ENCODE measurements at places on chromosomes 3 and 15.
A peak's percentile ranks its signal among the peaks of the same experiment; 100 is the strongest.

GRCh38 chr3:54858093-54858785 lies 69.6 kb downstream of the LRTM1 start:
- no peak for DNase-seq

GRCh38 chr15:62403164-62403809 lies 238.2 kb upstream of the C2CD4B start:
- DNase-seq, result no peak

- no peak for DNase-seq
Measured at GRCh38 chr15:61314427-61314826, 85.3 kb upstream of the RORA start.

DNA sequence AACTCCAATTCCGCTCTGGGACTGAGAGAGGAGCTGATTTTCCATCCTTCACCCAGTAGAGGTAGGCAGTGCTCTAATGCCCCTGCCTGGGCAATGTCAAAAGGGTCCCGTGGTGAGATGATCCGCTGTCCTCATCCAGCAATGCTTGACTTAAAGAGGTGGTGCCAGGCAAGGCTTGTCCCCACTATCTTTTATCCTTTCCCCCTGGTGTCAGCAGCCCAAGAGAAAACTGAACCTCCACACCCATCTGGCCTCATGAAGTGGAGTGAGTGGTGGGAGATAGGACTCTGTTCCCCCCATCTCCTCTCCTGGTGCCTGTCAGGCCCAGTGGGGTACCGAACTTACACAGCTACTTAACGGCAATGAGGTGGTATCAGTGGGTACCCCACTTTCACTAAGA lies 107.1 kb downstream of the ABHD5 start:
- no peak for DNase-seq

DNA sequence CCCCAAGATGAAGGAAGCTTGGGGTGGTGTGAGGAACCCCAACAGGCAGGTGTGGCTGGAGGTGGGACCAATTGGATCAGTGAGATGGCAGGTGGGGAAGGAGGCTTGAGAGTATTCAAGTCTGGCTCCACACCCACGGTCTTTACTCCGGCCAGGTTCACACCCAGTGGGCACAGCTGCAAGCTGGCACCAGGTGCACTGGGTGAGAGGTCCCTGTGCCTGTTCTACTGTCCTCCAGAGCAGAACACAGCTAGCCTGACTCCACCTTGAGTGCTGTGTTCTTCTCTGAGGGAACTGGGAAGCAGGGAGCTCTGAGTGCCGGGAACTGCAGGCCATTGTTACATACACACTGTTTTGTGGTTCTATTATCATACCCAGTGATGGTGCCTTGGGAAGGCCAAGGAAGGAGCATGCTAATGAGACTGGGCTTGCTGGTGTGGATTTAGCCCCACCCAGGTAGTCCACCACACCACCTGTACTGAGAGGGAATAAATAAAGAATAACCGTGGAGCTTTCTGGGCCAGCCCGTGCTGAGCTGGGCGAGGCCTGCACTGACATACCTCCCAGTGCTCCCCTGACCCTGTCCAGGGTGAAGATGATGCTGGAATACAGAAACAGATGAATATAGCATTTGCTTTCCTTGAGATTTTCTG lies 93.4 kb downstream of the ABHD5 start:
- DNase-seq, result no peak

DNA sequence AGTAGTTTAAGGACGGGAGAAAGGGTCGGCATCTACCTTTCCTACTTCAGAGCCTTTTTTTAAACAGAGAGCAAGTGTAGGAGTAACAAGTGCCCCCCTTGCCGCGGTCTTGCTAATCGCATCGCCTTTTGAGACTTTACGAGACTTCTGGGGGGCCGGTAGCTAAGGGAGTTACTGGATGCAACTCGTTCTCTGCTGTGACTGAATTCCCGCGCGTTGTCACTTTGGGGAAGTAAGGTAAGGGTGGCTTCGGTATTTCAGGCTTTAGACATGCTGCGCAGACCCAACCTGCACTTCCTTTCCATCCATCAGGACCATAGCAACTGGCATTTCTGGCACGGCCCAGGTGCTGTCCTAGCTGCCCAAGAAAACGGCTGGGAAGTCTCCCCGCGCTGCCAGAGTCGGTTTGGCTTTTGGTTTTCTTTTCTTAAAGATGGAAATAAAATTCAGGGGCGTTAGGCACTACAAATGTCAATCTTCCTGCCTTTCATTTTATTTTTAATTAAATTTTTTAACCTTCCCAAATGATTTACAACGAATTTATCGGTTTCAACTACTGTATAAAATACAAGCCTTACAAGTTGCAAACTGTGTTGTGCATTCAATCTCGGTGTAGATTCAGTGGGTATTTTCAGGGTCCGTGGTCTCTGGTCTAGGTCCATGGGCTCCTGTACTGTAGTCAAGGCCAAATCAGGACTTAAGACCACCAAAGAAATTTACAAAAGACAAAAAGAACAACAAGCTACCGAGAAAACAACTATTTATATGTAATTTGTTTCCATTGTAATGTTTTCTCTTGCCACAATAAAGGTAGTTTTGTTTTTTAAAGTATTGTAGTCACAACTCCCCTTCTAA lies 3.5 kb downstream of the MECOM start:
- DNase-seq, result no peak

DNA sequence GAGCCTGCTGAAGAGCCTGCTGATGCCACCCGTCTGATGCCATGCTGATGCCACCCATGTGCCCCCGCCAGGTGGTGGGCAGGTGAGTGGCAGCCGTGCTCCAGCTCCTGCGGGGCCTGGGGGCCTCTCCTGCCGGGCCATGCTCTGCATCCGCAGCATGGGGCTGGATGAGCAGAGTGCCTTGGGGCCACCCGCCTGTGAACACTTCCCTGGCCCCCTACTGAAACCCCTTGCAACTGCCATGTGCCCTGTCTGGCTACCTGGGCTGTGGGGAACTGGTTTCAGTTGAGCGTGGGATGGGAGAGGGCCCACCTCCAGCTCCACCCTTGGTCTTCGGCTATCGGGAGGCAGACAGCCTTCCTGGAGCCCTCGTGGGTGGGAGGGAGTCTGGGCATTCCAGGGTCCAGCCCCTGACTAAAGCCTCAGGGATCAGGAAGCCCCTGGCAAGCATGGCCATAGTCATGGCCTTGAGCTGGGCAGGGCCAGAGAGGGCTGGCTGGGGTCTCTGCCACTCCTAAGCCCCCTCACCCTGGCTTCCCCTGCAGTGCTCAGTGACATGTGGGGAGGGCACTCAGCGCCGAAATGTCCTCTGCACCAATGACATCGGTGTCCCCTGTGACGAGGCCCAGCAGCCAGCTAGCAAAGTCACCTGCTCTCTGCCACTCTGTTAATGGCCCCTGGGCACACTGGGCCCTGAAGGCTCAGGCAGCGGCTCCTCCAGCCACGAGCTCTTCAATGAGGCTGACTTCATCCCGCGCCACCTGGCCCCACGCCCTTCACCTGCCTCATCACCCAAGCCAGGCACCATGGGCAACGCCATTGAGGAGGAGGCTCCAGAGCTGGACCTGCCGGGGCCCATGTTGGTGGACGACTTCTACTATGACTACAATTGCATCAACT lies 92.2 kb downstream of the TBC1D2B start:
- DNase-seq, result no peak

- DNase-seq, result no peak
Measured at GRCh38 chr3:110413807-110414748, 657.5 kb upstream of the NECTIN3 start.

DNA sequence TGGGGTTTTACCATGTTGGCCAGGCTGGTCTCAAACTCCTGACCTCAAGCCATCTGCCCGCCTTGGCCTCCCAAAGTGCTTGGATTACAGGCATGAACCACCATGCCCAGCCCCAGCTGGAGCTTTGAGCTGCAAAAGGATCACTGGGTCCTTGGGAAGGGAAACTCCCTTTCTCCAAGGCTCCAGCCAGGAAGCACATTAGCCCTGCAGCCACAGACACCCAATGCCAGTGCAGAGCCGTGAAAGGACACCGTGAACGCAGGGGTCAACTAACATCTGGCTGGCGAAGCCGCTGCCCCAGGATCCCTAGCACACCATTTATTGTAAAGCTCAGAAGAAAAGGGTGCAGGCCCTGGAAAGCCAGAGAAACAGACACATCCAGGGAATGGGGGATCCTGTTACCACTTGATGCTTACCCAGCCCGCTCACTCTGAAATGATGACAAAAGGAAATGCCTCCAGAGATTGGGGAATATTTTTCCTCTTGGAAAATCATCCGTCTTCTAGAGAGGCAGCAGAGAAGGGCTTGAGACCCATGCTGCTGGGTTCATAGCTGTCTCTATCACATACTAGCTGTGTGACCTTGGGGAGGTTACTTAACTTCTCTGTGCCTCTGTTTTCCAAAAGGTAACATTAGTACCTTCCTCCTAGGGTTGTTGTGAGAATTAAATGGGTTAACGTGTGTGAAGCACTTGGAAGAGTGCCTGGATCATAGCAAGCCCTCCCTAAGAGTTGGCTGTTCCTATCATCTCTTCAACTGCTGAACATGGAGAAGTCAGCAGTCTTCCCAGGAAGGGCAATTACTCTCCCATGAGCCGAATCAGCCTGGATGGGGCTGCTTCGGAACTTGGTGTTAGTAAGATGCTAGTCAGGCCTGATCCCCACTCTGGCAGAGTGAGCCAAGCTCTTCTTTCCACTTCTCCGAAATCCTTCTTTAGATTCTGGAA lies 40.8 kb downstream of the LMCD1 start:
- no peak for DNase-seq

DNA sequence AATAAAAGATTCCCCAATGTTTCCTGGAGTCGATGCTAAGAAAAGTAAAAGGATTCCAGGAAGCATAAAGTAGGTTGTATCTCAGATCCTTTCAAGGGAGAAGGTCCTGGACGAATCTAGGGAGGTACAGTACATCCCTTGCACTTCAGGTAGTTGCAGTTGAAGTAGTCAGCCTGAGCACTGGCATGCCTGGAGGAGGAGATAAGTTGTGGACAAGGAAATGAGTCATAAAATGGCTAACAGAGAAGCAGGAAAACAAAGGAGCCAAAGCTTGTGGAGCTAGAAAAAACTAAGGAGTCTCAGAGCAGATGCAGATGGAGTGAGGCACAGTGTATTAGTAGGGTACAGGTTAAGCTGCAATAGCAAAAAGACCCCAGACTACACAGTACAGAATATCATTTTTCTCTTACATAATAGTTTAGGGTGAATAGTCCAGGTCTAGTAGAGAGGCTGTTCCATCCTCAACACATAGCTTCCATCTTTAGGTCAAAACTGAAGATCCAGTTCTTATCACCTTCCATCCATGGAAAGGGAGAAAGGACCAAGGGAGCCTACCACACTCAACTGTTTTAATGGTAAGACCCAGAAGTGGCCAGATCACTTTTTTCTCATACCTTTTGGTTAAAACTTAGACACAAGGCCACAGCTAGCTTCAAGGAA lies 41.3 kb downstream of the COL6A5 start:
- DNase-seq, result no peak

DNA sequence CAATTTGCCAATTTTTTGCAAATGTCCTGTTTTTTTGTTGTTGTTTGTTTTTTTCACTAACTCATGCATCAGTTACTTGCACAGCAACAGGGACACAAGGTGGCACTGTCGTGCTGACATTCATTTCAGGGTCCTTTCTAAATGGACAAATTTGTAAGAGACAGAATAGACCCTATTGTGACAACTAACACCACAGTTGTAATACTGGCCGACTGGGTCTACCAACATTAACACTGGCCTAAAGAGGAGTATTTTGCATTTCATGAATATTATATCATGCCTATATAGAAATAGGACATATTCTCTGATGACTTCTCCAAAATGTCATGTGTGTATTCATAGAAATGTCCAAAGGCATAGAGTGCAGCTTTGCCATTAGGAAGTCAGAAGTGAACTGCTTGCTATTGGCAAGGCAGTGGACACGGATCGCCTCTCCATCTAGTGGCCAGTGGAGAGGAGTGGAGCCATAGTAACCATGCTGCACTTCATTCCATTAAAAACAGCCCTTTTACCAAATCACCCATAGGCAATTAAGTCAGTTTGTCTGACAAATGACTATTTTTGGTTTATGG lies 54.8 kb downstream of the ZBTB20 start:
- DNase-seq, result peak; percentile 33

DNA sequence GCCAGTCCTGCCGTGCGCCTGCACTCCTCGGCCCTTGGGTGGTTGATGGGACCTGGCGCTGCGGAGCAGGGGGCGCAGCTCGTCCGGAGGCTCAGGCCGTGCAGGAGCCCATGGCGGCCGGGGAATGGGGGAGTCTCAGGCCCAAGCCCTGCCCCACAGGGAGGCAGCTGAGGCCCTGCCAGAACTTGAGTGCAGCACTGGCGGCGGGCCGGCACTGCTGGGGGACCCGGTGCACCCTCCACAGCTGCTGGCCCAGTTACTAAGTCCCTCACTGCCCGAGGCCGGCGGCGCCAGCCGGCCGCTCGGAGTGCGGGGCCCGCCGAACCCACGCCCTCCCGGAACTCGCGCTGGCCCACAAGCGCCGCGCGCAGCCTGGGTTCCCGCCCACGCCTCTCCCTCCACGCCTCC lies 190.9 kb upstream of the MME start:
- no peak for DNase-seq

- no peak for DNase-seq
Measured at GRCh38 chr3:142117056-142117851, 32.1 kb downstream of the TFDP2 start.

- DNase-seq, result no peak
Measured at GRCh38 chr3:136604961-136605360, 147.2 kb downstream of the STAG1 start.

GRCh38 chr3:79255292-79255691 lies 512.5 kb downstream of the ROBO1 start:
- DNase-seq, result no peak

GRCh38 chr3:38985581-38985980 lies 66.2 kb downstream of the SCN11A start:
- DNase-seq, result no peak

GRCh38 chr3:78414261-78414660 lies 1353.5 kb downstream of the ROBO1 start:
- DNase-seq, result no peak

DNA sequence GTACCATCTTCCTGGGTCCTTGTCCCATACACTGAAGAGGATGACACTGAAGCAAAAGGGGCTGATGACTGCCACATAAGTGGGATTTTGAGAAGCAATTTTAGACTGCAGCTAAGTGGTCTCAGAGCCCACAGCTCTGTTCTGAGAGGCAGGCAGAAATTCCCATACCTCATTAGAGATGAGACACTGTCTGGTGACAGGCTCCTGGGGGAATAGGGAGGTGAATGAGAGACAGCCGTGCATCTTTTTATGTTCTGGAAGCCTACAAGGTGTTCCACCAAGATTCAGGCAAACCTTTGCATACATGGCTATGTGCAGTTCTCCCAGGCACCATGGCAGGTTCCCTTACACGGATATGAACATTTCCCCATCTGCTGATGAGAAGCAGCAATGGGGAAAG lies 47.2 kb downstream of the LIMD1 start:
- no peak for DNase-seq

All from T-helper 17 cell (primary cell).